ENCODE measurements at places on chromosomes 3 and 15. TPM values are rescaled to one million over a fixed set of nuclear protein-coding genes. Genes with fewer than 3 reads are reported as not detected.

The ACY1 gene
- 34.7 TPM for total RNA-seq

The CISH gene
- total RNA-seq = 0.95 TPM

The GRM2 gene
- under 0.01 TPM for total RNA-seq

The PTH1R gene
- 0.77 TPM for total RNA-seq

The GOLGA6L10 gene
- total RNA-seq = 1.1 TPM

The GABRA5 gene
- not detected for total RNA-seq

The PLCH1 gene
- total RNA-seq = 0.09 TPM

The MKRN2OS gene
- total RNA-seq = not detected

The RUBCN gene
- 4.3 TPM for total RNA-seq
